ENCODE measurements at places on chromosomes 1 and 21.

GRCh38 chr1:214379236-214379970 is 98.4 kb downstream of the SMYD2 start:
- no peak for DNase-seq

DNA sequence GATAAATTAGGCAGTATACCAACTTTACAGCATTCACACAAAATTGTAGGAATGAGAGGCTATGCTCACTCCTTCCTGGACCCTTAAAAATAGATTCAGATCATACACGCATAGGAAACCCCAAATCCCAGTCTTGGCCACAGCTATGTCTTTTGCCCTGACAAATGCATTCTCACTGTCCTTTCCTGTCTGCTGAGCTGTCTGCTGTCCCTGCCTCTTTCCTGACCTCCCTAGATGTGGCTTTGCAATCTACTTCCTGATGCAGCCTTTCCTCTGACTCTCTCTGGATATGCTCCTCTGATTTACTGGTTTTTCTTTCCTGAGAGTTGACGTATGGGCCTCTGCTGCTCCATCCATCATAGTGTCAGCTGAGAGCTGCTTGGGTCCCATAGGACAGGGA is 59.8 kb upstream of the SLC35F3 start:
- no peak for DNase-seq

DNA sequence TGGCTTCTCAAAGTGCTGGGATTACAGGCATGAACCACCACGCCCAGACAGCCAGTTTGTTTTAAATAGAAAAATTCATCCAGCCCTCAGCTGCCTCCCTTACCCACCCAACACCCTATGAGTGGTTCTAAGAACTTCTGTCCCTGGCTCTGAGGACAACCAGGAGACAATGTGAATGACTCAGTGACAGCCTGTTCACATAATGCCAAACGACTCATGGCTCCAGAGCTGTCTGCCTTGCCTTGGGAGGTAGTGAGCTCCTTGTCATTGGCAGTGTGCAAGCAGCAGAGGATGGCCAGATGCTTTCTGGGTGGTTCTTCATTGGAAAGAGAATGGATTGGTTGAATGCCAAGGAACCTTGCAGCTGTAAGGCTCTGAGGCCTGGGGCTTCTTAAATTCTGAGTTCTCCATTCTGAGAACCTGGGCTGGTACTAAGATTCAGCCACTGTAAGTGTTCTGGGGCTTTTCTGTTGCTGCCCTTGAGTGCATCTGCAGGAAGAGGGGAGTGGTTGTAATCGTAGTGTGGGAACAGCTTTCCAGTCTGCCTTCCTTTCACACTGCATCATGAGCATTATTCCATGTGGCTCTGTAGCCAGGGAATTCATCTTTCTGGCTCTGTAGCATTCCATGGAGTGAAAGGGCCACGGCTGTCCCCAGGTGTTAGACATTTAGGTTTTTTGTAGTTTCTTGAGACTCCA is 5.8 kb downstream of the SERINC2 start:
- DNase-seq = no peak

DNA sequence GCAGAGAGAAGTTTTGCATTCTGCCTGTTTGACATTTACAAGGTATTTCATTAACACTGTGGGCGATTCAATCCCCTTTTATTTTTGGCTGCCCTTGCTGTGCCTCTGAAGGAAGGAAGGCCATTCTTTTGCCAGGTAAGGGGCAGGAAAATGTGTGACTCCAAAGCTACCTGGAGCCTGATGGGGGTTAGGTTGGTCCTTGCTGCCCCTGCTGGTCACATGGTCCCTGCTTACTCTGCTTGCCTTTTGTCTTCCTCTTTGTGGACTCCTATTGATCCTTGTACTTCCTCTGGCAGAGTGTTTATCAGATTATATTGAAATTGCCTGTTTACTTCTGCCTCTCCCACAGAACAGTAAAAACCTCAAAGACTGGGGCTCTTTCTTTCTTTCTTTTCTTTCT is 65.7 kb downstream of the ST6GALNAC3 start:
- no peak for DNase-seq

GRCh38 chr1:209628618-209629299 is 23.5 kb downstream of the LAMB3 start:
- DNase-seq = no peak
